ENCODE measurements at places on chromosomes 16 and 17.

- DNase-seq: no peak
Measured at GRCh38 chr16:57948027-57948426, 22.9 kb downstream of the CNGB1 start.

GRCh38 chr16:89268987-89269735 lies 51.7 kb downstream of the ZNF778 start:
- DNase-seq: no peak

DNA sequence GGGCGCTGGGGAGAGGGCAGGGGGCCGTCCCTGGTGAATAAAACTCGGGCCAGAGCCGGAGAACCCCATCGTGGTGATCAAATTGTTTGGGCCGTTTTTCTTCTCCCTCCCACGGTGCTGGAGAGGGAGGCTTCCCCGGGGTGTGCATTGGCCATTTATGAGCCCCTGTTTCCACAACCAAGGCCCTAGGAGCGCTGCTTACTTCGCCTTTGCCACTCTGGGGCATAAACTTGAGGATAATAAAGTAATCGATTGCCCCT lies 544 bp downstream of the CCP110 start:
- DNase-seq: no peak

DNA sequence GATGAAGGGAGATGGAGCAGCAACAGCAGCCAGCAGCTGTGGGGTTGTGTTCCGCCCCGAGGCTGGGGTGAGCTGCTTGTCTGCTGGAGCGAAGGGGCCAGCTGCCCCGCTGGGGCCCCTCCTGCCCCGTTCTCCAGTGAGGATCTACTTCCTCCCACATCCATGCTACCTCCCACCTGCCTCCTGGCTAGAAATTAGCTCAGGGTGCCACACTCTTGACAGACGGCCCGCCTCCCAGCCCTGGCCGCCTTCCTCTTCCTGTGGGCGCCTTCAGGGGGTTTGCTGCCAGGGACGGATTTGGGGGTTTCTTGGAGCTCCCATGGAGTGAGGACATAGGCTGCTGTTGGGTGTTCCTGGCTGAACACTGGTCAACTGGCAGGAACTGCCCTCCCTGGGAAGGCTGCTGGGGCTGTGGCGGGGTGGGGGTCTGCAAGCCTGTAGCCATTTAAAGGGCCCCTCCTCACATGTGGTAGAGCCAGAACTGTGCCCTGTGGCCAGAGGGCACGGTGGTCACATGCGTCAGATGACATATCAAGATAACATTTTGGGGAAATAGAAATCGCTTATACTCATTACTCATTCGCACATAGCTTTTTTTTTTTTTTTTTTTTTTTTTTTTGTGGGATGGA lies 13.1 kb downstream of the TBC1D24 start:
- no peak for DNase-seq

DNA sequence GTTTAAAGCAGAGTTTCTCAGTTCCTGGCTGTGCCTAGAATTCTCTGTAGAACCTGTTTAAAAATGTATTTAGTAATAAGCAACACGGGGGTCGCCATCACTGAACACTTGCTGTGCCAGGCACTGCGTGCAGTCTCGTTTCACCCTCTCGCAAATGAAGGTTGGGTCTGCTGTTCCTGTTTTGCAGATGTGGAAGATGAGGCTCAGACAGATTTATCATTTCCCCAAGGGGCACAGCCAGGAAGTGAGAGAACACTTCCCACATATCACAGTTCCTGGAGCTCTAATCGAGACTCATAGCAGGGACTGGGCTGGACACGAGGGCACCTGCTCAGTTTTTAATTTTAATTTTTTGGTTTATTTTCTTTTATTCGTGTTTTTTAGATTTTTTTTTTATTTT lies 122.7 kb downstream of the ABCC6 start:
- DNase-seq: no peak

- no peak for DNase-seq
Measured at GRCh38 chr17:68302666-68303065, 11.4 kb downstream of the ARSG start.

GRCh38 chr17:30831663-30832437 lies at the start of gene ATAD5:
Gene ATAD5, plus strand, starts transcription at chr17:30831966. Its CDS starts 382 bp downstream, at chr17:30832348.
- DNase-seq: peak; percentile 84

- DNase-seq: no peak
Measured at GRCh38 chr17:59558039-59558438, 7.4 kb upstream of the DHX40 start.

DNA sequence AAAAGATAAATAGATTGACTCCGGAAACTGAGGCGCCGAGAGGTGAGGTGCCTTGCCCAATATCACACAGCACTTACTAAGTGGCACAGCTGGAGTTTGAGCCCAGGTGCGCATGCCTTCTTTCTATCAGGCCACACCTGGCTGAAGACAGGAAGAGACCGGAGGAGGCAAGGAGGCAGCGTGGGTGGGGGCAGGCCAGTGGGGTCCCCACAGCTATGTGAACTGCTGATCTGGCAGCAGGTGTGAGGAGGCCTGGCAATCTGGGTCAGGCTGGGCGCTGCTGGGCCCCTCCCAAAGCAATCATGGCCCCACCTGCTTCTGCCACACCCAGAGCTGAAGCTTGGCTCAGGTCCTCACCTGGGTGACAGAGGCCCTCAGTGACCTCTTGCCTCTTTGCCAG lies 1.9 kb upstream of the GDPD3 start:
- DNase-seq: no peak

- no peak for DNase-seq
Measured at GRCh38 chr16:760065-760464, 469 bp upstream of the MSLN start.

GRCh38 chr17:48335858-48336500 lies 94.0 kb downstream of the SKAP1 start:
- peak; percentile 14 for DNase-seq

DNA sequence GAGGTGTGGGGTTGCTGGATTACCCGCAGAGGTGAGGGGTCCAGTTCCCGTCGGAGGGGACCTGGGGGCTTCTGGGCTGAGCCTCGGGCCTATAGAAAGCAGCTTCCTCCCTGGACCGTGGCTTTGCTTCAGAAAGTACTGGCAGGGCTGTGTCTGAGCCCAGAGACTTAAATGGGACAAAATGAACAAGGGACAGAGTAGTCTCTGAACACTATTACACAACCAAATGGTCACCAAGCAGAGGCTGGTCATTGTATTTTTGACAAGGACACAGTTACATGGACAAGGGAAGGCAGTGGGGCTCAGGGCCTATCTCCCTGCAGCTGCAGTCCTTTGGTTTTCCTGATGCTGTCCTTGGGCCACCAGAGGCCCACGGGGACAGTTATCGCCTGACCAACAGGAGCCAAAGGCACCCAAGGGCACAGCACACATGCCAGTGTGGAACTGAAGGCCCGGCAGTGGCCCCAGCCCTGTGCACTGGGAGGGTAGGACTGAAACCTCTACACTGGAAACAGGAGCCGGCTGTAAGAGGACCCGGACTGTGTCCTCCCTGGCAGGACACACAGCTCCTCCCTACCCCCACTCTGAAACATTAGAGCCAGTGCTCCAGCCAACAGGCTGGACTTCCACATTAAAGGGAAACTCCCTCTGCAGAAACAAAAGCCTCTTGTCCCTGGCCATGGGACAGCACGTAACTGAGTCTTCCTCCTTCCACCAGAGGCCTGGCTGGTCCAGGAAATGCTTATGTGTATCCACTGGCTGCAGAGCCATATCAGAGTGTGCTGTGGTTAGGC lies 26.0 kb upstream of the ERN1 start:
- no peak for DNase-seq

DNA sequence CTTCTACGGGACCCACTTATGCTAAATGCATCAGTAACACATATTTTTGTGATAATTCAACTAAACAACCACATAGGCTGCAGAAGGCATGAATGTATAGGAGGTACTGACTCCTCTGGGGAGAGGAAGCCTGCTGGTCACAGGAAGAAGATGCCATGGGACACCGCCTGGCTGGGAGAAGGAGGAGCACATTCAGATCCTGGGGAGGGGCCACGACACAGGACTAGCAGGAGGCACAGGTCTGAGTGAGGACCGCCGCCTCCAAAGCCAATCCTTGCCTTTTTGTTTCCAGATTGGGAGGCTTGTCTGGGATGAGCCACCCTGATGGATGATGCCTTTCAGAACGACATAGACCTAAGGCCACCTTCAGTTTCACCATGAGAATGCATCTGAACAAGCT lies 34.6 kb downstream of the MBTPS1 start:
- no peak for DNase-seq

DNA sequence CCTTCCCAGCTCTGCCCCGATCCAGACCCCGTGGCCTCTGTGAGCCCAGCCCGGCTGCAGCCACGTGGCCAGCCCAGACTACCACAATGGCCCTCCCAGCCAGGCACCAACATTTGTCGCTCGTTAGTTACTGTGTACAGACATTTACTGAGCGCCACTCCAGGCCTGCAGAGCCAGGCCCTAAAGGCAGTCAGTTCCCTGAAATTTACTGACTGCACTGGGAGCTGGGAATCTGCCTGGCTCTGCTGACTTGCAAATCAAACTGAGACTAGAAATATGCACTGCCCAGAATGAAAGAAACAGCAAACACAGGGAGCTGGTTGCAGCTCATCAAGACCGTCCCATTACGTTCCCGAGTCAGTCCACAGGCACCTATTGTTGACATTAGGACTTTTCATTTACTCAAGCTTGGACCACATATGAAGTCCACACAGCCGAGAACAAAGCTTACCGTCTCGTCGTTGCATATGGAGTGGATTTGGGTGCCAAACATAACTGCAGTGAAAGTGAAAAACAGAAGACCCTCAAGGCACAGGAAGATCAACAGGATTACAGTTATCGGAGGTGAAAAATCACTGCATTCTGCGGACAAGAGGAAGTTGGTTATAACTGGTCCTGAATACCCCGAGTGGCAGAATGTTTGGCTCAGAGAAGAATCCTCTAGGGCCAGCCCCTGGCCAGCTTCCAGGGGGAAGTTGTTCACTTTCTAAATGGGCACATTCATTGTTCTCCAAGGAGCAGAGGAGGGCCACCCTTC lies 34.5 kb downstream of the ZDHHC7 start:
- DNase-seq: no peak

- DNase-seq: peak; percentile 83
Measured at GRCh38 chr17:79294459-79295071, 219.9 kb downstream of the ENGASE start.

DNA sequence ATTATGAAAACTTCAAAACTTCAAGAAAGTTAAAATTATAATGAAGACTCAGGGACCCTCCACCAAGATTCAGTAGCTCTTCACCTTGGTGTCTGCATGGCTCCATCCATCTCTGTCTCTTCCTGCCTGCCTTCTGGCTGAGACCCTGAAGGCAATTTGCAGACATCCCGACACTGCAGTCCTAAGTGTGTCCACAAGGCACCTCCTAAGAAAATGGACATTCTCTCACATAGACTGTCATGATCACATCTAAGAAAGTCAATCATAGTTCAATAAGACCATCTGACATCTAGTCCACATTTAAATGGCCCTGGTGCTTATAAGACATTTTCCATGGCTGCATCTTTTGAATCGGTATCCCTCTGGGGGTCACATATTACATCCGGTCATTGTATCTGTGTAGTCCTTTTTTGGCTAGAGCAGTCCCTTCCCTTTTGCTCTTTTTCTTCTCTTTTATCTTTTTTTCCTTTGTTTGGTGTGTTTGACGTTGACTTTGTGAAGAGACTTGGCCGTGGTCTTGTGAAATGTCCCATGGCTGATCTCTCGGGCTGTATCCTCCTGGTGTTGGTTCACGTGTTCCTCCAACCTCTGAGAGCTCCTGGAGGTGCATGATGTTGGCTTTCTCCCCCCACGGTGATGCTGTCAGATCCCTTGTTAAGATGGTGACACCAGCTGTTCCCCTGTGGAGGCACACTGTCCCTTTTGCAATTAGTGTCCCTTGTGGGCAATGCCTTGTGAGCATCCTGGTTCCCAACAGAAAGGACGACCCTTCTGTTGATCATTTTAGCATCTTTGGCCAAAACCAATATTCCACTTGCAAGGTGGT lies 5.0 kb upstream of the TNFRSF13B start:
- DNase-seq: no peak

DNA sequence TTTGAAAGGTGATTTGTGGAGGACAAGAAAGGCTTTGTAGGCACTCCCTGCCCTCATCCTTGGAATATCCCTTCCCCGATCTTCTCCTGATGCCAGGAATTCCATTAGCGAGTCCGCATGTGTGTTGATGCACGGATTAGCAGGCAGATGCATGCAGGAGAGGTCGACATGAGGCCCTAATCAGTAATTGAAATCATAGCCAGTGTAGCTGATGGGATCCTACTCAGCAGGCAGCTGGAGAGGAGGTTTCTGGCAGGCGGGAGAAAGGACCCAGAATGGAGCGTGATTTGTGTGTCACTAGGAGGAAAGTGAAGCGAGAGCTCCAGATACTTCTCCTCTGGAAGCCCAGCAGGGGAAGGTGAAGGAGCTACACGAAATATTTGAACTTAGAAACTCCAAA lies 196.3 kb upstream of the CDH11 start:
- no peak for DNase-seq

DNA sequence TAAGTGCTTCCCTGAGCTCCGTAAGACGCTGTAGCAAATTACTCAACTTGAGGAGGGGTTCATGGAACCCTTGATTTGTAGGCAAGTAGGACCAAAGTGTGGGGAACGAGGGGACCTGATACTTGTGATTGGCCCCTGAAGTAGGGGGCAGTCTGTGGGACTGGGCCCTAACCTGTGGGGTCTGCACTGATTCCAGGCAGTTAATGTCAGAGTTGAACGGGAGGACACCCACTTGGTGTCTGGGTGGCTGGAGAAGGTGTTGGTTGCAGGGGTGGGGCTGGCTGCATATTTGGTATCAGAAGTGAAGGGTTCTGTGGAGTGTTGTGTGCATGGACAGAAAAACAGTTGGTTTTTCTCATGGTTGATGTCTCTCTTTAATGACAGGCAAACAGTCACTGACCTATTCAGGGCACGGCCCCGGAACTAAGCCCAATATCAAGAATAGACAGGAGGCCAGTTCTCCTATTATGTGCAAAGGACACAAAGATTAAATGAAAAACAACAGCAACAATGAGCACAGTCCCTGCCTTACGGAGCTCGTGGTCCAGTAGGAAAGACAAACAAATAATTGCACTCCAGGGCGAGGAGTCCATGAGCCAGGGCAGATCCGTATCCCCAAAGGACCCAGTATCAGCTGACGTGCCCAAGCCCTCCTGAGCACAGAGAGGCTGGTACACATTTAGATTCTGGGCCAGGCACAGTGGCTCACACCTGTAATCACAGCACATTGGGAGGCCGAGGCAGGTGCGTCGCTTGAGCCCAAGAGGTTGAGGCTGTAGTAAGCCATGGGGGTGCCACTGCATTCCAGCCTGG lies 19.2 kb downstream of the MXRA7 start:
- DNase-seq: no peak

DNA sequence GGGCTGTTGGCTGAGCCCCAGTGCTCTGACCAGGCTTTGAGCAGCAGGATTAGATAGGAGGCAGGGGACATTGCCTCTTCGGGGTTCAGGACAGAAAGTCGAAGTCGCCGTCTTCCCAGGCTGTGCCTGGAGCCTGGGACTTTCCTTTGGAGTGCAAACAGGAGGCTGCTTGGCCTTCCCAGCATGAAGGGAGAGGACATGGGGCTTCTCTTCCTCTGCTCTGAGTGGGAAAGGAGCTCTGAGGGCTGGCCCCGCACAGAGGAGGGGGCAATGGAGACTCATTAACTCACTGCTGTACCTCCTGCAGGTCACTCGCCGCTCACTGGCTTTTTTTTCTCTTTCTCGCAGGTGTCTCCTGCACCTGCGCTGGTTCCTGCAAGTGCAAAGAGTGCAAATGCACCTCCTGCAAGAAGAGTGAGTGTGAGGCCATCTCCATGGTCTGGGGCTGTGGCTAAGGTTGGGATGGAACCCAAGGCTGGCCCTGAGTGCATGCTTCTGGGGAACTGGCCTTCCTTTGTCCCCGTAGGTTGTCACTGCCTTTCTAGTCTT lies 642 bp downstream of the MT1F start:
- no peak for DNase-seq

- DNase-seq: no peak
Measured at GRCh38 chr17:68497885-68498319, 14.3 kb upstream of the PRKAR1A start.

- DNase-seq: no peak
Measured at GRCh38 chr17:16908273-16908672, 63.6 kb downstream of the TNFRSF13B start.
